ENCODE measurements at places on chromosomes 16 and 17.

- DNase-seq: no peak
Measured at GRCh38 chr16:87739801-87740200, 26.0 kb downstream of the KLHDC4 start.

DNA sequence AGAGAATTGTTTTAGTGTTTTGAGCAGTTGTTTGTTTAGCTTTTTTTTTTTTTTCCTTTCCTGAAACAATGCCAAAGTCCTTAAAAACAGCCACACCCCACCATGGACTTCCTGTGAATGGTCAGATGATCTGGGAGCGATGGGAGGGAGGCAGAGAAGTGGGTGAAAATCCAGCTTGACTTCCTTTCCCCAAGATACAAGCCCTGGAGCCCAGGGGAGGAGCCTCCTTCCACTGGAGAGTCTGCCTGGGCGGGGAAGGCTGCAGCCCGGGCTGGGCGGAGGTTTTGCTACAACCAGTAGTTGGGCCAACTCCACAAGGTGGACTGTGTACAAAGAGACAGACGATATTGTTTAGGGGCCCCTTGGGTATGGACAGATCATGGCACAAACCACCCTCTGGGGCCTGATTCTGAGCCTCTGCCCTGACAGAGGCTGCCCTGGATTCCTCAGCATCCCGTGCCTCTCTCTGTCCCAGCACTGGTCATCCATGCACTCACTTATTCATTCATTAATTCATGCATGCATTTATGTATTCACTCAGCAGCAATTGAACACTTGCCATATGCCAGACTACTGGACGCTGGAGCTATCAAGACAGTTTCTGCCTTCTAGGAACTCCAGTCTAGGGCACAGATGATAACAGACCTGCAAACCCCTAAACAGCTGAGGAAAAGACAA, 29.8 kb downstream of the WSB1 start:
- DNase-seq: no peak

DNA sequence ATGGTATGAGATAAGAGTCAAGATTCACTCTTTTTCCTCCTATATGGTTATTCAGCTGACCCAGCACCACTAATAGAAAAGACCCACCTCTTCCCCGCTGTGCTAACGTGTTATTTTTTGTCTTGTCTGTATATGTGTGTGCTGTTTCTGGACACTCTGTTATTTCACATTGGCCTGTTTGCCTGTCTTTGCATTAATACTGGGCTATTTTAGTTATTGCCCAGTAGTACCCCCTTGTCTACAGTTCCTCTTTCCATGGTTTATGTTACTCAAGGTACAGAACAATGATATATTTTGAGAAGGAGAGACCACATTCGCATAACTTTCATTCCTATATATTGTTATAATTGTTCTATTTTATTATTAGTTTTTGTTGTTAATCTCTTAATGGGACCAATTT, 74.0 kb upstream of the SIAH1 start:
- no peak for DNase-seq

- DNase-seq: no peak
Measured at GRCh38 chr17:11318207-11318606, 77.2 kb downstream of the SHISA6 start.

DNA sequence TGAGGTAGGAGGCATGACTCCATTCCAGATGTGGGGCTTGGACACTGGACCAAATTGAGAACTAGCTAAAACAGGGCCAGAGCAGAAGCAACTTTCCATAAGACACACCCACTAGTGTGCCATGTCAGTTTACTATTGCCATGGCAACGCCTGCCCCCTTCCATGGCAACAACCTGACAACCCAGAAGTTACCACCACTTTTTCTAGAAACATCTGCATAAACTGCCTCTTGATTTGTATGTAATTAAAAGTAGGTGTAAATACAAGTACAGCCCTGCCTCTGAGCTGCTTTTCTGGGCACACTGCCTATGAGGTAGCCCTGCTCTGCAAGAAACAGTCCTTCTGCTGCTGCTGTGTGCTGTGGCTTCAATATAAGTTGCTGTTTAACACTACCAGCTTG, 19.5 kb upstream of the SCNN1B start:
- no peak for DNase-seq

DNA sequence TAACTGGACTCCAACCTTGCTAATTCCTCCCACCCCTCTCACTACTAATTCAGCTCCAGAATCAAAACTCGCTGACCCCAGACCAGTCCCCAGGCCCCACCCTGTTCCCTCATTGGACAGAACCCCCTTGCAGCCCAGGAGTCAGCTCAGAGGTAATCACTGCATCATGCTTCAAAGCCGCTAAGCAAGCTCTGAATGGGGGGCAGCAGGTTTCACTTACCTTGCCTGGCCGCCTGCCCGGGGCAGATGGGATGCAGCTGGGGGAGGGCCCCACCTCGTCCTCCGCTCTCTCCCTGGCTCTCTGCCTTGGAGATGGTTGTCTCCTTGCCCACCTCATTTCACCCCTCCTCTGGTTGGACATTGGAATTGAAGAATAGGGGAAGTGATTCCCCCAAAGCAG, 4.8 kb upstream of the NGFR start:
- DNase-seq: no peak

- DNase-seq: no peak
Measured at GRCh38 chr17:58351182-58351581, 819 bp downstream of the SUPT4H1 start.

DNA sequence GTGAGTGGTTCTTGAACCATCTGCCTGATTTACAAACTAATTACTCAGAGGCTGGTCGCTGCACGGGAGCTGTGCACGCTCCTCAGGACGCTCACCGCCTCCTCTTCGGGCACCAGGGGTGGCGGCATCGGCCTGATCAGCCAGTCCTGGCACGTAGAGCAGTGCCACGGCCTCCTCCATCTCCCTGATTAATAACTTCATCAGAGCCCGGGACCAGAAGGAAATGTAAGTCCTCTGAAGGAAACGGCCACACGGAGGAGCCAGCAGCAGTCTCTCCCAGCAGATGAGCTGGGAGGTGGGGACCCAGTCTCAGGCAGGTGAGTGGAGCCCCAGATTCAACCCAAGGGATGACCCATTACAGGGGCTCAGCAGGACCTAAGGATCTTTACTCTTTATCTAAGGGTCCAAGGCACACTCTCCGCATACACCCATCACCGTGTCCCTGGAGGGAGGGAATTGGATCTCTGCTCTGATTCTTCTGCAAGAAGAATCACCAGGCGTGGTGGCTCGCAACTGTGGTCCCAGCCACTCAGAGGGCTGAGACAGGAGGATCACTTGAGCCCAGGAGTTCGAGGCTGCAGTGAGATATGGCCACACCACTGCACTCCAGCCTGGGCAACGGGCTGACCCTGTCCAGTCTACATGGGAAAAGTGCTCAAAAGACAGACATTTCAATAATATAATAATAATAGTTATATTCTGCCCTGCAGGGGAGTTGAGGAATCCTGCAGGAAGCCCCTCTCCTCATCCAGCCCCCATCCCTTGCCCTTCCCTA, 366.5 kb downstream of the SEC14L1 start:
- DNase-seq: no peak

GRCh38 chr16:17757808-17758207, 287.0 kb upstream of the XYLT1 start:
- DNase-seq: no peak

- no peak for DNase-seq
Measured at GRCh38 chr16:76456016-76456415, 178.8 kb downstream of the CNTNAP4 start.

Data from GM10248 (cell line).